Lung (tissue), 17 donors: ENCODE measurements at places on chromosomes 6 and 20. TPM values are rescaled to one million over a fixed set of nuclear protein-coding genes. Genes with fewer than 3 reads are reported as not detected.
A peak's percentile ranks its signal among the peaks of the same experiment; 100 is the strongest.

- DNase-seq: no peak
These were observed 21.2 kb downstream of the SNRPB start for GRCh38 chr20:2449386-2449785.

DNA sequence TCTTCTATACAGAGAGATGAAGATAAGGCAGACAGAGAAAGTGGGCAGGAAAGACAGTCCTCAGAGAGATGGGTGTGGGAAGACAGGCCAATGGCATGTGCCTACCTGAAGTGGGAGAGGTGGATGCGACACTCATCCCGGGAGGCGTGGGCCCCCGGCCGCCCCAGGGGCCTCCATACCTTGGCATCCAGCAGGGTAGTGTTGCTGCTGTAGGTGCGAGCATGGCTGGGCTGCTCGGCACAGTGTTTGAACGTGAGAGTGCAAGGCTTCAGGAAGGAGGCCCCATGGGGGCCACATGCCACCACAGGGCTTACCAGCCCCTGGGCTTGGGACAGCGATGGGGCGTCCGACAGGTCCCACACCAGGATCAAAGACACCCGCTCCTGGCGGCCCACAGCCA, 5.2 kb downstream of the UNC5CL start:
- no peak for DNase-seq

Gene ADGB
- 9.6 TPM for total RNA-seq

Gene FABP7
- not detected for total RNA-seq

- DNase-seq: peak; percentile 55
These were observed 62.5 kb upstream of the TMEM170B start for GRCh38 chr6:11475016-11475415.

DNA sequence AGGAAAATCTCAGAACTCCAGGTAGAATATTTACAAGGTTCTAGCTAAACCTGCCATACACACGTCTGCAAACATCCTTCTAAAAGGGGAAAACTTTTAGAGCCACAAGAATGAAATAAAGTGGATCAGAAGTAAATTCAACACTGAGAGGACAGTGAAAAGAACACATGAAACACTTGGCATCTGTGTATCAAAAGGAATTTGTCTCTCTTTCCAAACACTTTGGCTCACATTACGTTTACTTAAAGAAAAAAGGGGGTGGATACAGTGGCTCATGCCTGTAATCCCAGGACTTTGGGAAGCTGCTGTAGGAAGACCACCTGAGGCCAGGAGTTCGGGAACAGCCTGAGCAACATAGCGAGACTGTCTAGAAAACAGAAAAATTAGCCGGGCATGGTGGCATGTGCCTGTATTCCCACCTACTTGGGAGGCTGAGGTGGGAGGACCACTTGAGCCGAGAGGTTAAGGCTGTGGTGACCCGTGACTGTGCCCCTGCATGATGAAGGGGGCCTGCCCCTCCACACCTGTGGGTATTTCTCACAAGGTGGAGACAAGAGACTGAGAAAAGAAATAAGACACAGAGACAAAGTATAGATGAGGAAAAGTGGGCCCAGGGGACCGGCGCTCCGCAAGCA, 35.4 kb downstream of the NINL start:
- peak; percentile 86 for DNase-seq

Gene TFAP2D
- not detected for total RNA-seq

Gene DNAH8
- 0.20 TPM for total RNA-seq

DNA sequence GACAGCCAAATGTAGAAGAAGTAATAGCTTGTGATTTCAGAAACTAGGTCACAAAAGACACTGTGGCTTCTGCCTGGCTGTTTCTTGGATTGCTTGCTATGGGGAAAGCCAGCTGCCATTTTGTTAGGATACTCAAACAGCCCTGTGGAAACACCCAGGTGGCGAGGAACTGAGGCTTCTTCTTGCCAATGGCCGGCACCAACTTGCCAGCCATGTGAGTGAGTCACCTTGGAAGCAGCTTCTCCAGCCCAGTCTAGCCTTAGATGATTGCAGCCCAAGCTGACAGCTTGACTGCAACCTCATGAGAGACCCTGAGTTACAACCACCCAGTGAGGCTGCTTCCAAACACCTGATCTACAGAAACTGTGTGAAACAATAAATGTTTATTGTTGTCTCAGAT, 11.9 kb upstream of the KIAA1755 start:
- DNase-seq: no peak
